HT-29 (cell line): ENCODE measurements at places on chromosomes 1 and 21. TPM values are rescaled to one million over a fixed set of nuclear protein-coding genes. Genes with fewer than 3 reads are reported as not detected.

The TBX15 gene
- total RNA-seq = 0.03 TPM in 1 of 2 replicates, not detected in the other

The RNF115 gene
- 6.5 and 9.9 TPM in 2 replicates for total RNA-seq

The RPS6KC1 gene
- total RNA-seq = 4.7 and 4.8 TPM in 2 replicates

The KCNT2 gene
- total RNA-seq = not detected in 2 replicates

The RPF1 gene
- total RNA-seq = 38.0 and 42.6 TPM in 2 replicates

DNA sequence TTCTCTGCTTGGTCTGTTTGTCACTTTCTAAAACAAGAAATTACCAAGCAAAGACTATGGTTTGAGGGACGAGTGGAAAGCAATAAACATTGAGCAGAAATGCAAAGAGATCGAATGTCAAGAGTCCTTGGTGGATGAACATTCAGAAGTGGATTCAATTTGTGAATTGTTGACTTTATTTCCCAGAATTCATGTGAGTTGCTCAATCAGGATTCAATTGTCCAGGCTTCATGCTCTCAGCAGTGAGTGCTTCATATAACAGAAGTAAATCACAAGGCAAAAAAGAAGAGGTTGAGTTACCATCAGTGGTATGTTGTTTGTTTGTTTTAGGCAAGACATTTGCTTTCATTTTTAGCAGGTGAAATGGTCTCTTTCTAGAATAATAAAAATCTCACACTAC, 31.9 kb downstream of the NGF start:
- DNase-seq = no peak

- peak; percentile 0 for DNase-seq
These were observed 10.9 kb upstream of the SAMD11 start for GRCh38 chr1:912740-913301.

DNA sequence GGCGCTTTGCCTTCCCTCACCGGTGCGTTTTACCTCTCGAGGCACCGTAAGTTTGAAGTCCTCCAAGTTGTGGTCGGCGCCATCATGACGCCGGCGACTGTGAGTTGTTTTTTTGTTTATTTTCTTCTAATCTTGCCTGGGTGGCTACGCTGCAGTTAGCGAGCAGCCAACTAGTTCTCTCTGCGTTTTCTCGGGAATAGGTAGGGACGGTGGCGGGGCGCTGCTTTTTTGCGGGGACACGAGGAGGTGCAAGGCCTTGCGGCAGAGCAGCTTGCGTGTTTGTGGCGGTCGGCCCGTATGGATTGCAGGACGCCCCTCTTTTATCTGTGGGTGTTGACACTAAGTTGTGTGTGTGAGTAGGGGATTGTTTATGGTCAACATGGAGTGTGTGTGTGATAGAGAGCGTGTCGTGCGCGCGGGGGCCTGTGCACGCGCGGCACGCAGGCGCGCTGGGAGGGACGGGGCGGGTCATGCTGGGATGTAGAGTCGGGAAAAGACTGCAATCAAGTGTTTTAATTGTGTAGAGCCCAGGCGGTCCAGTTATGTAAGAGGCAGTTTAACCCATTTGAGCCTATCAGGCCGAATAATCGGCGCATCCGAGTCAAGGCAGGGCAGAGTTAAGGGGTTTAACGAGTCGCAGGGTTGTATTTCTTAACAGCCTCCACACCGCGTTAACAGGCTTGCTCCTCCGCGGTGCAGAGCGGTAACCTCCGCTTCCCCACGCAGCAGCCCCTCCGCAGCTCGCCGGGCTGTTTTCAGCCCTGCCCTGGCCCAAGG, 1.2 kb upstream of the NEGR1 start:
- no peak for DNase-seq

GRCh38 chr1:115237023-115237422, 101.0 kb downstream of the NGF start:
- no peak for DNase-seq

GRCh38 chr1:156560585-156561163, 11.7 kb downstream of the IQGAP3 start:
- no peak for DNase-seq

DNA sequence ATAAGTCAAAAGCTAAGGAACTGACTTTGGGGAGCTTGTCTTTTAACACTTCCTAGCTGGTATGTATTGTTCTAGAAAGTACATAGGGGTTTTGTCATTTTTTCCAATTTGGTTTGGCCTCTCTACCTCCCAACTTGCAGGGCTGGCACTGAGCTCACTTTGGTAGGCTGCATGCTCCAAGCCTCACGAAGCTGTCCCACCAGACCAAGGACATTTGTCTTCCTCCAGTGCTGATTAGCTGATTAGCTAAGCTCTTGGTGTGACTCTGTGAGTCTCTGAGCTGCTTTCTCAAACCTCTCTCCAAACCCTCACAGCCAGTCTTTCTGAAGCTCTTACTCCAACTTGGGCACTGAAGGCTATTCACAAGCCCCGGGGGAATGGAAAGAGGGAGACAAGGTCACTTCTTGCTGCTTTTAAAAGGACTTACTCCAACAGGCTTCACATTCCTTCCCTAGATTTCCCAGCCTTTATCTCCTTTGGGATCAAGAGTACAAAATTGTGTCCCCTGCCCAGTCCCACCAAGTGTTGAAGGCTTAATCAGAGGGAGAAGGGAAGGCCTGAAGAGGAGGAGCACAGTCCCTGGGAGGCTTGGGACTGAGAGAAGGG, 893 bp upstream of the CFAP45 start:
- DNase-seq = no peak

DNA sequence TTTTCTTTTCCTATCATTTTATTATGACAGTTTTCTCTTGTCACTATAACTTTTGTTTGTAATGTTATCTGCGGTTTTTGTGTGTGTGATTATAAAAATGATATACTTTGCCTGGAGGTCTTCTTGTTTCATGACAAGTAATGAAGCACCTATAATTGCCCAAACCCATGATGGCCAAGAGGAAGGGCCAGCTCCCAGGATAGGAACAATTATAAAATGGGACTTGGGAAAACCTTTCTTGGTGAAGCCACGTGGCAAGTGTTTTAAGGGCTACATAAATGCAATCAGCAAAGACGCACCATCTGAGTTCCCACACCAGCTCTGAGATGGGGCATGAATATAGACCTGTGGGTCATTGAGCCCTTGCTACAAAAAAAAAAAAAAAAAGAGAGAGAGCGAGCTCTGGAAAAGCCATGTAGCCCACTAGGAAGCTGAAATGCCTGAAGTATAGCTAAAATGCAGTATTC, 462.6 kb upstream of the RUNX1 start:
- DNase-seq = no peak

DNA sequence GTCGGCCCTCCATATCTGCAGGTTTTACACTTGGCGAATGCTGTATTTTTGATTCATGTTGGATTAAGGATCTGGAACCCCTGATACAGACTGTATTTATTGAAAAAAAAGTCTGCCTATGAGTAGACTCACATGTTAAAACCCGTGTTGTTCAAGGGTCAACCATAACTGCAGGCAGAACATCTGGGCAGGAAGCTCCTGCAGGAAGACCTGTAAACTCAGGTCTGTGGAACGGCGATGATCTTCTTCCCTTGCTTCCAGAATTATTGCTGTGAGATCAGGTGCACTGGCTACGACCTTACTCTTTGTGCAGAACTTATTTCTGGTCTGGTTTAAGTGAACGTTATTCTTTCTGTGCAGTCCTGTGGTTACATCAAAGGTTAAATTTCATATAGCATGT, 96.6 kb downstream of the DISC1 start:
- DNase-seq = no peak

- DNase-seq = no peak
These were observed 66.1 kb upstream of the AKT3 start for GRCh38 chr1:243916160-243916559.

DNA sequence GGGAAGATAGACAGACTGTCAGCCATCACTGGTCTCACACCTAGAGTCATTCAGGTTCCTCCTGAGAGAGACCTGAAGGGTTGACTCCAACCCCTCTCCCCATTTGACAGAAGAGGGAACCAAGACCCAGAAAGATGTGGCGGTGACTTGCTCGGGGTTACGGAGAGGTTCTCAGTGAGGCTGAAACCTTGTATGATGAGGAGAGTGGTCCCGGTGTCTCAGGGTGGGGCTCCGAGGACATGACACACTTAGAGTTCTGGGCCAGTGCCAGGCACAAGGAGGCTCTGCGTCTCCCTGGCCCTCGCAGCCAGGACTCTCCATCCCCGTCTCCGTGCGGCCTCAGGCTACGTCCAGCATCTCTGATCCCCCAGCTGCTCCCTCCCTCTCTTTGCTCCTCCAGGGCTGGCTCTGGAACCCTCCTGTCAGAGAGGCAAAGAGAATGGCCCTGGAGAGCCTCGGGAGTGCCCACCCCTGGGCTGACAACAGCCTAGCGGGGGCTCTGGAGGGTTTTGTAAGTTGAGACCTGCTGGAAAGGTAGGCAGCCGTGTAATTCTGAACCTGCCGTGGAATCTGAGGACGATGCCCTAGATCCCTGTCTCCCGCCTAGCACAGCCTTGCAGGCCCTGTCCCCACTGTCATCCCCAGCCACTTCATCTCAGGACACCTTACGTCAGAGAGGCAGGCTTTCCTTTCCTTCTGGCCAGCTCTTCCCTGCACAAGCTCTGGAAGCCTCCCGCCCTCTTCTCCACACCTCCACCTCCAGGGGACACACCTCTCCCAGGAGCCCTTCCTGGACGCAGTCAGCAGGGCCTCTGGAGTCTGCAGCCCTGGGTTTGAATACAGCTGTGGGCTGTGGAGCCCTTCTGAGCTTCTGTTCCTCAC, 4.1 kb downstream of the EFHD2 start:
- DNase-seq = no peak

GRCh38 chr1:164671966-164672571, 113.1 kb downstream of the PBX1 start:
- no peak for DNase-seq

DNA sequence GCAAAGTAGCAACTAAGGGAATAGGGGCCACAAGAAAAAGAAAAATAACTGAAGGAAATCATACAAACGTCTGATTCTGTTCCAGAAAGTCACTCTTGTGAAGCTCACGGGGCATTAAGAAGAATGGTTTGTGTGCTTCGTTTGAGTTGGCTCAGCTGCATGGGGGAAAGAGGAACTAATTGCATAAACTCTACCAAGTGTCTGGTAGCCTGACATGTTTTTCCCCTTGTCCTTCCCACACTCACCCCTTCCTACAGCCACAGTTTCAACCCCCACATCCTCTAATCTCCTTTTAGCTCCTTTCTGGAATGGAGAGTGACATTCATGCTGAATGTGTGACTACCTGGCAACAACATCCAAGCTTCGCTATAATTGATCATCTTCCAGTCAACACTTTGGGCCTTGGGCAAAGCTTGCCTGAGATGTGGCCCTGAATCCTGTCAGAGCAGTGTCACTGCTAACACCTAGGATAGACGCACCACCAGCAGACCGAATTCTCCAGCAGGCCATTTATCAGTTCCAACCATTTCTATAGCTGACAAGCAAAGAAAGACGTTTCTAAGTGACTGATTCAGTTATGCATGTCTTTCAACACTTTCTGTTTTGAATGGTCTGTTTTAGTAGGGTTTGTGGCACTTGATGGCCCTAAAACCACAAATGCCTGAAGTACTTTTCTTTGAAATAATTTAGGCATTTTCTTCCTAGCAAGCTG, 439.6 kb downstream of the TTLL7 start:
- no peak for DNase-seq

DNA sequence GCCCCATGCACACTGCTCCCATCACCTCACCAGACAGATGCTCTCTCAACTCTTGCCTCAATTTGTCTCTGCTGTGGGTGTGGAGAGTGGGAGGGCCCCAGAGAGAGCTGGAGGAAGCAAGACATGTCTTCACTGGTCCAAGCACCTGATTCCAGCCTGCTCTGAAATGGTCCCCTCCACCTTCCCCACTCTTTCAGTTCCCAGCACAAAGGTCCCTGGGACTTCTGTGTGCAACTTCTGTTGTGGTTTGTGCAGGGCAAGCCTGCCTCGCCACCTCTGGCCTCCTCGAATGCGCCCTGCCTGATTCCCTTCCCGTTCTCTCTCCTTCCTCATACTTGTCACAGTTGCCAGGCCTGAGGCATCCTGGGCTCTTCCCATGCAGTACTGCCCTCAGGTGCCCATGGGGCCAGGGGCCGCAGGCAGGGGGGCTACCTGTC, 119.3 kb downstream of the SYT2 start:
- peak; percentile 66 for DNase-seq

GRCh38 chr1:94819945-94820746, at the start of gene SLC44A3:
Gene SLC44A3 (plus strand): TSS chr1:94820357. CDS start chr1:94820452, 95 bp downstream.
- peak; percentile 60 for DNase-seq

GRCh38 chr1:150507912-150508864, at the start of gene ECM1:
Gene ECM1 (plus strand): TSS chr1:150508109. CDS start chr1:150508210, 101 bp downstream.
- DNase-seq = peak; percentile 59
